Germinal center (tissue), 1 donor: ENCODE measurements at places on chromosomes 13 and 19.

GRCh38 chr13:25085125-25085742 is 10.7 kb upstream of the PABPC3 start:
- peak; percentile 28 for DNase-seq

- DNase-seq, result no peak
Observed at GRCh38 chr19:11949201-11949600, 15.6 kb upstream of the ZNF763 start.

- no peak for DNase-seq
Observed at GRCh38 chr13:112113348-112113747, 46.4 kb downstream of the SOX1 start.

DNA sequence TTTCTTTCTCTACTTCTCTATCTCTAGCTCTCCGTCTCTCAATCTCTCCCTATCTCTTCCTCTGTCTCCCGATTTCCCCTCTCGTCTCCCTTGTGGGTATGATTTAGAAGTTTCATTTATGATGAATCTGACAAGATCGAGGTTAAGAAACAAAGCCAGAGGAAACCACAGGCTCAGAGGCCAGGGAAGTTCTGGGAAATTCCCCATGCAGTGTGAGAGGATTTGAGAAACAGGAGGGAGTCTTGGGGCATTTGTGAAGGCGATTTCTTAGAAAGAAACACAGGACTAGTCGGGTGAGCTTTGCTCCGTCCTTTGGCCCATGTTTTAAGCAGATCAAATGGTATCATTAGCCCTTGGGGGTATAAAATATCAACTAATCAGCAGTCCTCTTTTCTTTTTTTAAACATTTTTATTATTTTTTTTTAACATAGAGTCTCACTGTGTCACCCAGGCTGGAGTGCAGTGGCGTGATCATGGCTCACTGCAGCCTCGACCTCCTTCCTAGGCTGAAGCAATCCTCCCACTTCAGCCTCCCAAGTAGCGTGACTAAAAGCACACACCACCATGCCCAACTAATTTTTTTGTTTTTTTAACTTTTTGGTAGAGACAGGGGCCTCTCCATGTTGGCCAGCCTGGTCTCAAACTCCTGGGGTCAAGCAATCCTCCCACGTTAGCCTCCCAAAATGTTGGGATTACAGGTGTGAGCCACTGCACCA is 25.8 kb downstream of the TNFSF9 start:
- DNase-seq, result no peak

DNA sequence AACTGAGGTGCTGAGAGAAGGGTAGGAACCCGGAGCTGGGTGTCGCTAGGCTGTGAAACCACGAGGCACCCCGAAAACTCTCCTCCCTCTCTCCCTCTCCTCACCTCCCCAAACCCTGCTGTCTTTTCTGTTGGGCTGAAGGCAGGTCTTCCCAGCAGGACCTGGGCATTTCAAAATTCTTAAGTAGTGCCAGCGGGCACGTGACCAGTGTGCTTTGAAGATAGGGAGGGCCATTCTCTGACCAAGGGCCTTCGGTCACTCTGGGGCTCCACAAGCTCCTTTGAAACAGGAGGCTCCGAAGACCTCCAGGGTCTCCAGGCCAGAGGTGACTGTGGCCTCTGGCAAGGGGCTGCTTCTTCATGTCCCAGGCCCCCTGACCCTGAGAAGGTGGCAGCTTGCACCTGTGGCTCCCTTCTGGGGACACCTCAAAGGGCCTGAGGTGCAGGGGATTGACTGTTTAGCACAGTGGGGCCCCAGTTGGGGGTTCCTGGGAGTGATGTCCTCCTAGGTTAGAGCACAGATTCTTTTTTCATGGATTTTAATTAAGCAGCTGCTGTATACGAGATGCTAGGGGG is 48.3 kb downstream of the DNM2 start:
- DNase-seq, result no peak

GRCh38 chr19:2426611-2427428 is 566 bp downstream of the TIMM13 start:
- peak; percentile 64 for DNase-seq

- DNase-seq, result no peak
Observed at GRCh38 chr13:113638806-113639205, 19.2 kb downstream of the ATP4B start.

DNA sequence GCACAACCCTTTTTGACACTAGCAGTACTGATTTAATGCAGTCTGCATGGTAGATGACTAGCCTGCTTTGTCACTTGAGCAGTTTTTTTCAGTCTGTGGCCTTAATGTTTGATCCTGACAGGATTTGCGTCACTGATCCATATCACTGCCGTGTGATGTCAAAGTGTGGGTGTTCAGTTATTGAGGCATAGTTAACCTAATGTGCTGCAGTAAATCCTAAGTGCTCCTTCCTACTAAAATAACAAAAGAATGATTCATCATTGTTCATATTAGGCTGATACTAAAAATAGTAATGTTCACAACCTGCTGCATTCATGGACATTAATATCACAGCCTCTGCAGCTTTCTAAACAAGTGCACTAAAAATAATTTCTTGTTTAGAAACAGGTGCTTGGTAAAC is 121.9 kb upstream of the MLNR start:
- no peak for DNase-seq

GRCh38 chr13:83298617-83299016 is 583.7 kb downstream of the SLITRK1 start:
- no peak for DNase-seq

GRCh38 chr13:22662771-22663170 is 518.0 kb upstream of the SGCG start:
- DNase-seq, result no peak

DNA sequence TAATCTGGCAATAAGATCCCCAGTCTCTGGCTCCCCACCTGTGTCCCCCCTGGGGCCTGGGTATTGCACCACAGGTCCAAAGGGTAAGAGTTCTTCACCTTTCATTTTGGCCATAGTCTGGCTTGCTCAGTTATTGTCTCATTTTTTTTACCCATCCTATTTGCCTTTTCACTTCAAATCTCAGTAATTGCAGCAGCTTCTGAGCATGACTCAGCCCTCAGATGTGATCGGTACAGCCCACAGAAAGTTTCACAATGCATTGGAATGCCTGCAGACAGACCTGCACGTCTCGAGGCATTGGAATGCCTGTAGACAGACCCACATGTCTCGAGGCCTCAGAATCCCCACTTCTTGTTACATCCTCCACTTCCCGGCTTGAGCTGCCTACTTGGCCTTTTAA is 173.6 kb downstream of the NUFIP1 start:
- DNase-seq, result no peak
